Stimulated activated CD4-positive, alpha-beta T cell treated with anti-CD3 and anti-CD28 coated beads, Interleukin-15, amount 100 ng/mL, for 1 hour (primary cell): ENCODE measurements at places on chromosomes 16 and 17.

DNA sequence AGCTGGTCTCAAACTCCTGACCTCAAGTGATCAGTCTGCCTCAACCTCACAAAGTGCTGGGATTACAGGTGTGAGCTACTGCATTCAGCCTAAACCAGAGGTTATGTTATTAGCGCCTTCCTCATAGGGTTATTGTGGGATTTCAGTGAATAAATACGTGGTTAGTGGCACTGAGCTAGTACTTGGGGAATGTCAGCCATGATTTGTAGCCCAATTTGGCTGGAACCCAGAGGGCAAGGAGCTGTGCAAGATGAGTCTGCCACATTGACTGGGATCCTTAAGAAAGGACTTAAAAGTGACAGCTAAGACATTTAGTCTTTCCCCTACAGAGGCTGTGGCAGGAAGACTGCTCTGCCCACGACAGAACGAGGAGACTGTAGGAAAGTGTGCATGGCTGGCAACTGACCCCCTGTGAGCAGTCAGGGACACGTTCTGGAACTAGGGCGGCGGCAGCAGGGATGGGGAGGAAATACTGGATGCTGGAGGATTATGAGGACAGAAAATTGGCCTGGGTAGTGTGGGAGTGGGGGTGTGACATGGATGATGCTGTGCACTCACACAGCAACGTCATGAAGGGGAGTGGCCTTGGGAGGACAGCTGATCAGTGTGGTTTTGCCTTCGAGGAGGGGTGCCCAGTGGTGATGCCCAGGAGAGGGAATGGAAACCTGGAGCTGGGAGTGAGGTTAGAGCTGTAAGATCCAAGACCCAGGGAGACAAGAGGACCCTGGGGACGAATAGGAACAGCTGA lies 14.6 kb downstream of the ATP5PD start:
- DNase-seq: no peak

DNA sequence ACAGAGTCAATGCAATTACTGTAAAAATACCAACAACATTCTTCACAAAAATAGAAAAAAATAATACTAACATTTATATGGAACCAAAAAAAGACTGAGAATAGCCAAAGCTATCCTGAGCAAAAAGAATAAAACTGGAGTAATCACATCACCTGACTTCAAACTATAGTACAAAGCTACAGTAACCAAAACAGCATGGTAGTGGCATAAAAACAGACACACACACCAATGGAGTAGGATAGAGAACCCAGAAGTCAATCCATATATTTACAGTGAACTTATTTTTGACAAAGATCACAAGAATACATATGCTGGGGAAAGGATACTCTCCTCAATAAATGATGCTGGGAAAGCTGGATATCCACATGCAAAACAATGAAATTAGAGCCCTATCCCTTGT lies 84.2 kb downstream of the CEP112 start:
- DNase-seq: no peak

- no peak for DNase-seq
Measured at GRCh38 chr16:66649636-66650205, 45.2 kb downstream of the CMTM3 start.

DNA sequence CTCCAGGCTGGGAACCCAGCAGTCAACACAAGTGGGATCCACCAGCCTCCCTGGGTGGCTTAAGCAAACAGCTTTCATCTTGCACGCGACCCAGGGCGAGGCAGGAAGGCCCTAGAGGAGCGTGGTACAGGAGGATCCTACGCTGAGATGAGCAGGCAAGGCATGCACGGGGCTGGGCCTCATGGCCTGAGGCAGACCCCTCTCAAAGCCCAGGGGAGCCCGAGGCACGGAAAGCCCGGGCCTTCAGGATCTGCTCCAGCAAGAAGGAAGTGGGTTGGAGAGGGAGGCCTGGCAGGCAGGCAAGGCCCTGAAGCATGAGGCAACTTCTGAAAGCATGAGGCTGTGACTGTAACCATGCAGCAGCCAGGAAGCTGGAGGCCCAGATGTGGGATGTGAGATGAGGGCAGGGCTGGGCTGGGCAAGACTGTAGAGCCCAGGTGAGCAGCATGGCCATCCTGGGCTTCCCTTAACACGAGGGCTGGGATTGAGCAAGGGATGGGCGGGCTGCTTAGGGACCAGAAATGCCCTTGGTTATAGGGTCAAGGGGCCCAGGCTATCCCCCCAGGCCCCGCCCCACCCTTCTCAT lies 338.7 kb downstream of the C16orf95 start:
- DNase-seq: no peak

DNA sequence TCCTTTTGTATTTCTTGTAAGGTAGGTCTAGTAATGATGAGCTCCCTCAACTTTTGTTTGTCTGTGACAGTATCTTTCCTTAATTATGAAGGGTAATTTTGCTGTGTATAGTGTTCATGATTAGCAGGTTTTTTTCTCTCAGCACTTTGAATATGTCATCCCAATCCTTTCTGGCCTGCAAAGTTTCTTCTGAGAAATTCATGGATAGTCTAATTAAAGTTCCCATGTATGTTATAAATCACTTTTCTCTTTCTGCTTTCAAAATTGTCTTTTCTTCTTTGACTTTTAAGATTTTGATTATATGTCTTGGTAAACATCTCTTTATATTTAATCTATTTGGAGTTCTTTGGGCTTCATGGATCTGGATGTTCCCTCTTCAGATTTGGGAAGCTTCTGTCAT lies 54.3 kb upstream of the ZKSCAN2 start:
- no peak for DNase-seq

DNA sequence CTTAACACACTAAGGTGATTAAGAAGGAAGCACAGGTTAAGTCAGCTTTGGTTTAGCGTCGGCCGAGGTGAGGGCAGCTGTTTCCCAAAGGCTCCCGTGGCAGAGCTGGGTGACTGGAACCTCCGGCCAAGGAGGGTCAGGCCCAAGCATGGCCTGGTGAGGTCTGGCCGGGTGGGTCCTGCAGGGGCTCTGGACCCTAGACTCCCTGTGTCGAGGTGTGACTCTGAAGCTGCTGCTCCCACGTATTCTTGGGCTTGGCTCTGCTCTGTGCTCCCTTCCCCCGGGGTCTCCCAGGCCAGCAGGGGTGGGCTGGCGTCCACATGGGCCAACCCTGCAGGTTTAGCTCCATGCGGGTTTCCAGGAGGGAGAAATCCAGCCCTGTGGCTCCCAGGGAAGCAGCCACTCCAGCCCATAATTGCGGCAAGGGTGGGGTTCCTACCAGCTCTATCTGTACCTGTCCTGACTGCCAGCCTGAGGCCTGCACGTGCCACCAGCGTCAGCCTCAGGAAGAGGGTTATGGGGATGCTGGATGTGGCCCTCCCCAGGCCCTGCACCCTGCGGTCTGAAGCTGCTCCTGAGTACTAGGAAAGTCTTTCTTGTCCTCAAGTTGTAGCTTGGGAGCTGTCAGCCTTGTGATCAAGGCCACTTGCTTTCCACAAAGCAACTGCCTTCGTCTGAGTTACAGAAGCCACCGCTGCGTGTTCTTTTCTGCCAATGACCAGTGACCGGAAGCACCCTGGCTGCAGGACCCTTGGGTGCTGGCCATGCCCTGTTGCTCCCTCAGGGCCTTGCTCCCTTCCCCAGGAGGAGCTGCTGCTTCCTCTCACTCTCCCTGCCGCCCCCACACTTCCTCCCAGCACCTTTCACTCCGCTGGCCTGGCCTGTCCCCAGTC lies 4.8 kb downstream of the CDK5R1 start:
- no peak for DNase-seq

DNA sequence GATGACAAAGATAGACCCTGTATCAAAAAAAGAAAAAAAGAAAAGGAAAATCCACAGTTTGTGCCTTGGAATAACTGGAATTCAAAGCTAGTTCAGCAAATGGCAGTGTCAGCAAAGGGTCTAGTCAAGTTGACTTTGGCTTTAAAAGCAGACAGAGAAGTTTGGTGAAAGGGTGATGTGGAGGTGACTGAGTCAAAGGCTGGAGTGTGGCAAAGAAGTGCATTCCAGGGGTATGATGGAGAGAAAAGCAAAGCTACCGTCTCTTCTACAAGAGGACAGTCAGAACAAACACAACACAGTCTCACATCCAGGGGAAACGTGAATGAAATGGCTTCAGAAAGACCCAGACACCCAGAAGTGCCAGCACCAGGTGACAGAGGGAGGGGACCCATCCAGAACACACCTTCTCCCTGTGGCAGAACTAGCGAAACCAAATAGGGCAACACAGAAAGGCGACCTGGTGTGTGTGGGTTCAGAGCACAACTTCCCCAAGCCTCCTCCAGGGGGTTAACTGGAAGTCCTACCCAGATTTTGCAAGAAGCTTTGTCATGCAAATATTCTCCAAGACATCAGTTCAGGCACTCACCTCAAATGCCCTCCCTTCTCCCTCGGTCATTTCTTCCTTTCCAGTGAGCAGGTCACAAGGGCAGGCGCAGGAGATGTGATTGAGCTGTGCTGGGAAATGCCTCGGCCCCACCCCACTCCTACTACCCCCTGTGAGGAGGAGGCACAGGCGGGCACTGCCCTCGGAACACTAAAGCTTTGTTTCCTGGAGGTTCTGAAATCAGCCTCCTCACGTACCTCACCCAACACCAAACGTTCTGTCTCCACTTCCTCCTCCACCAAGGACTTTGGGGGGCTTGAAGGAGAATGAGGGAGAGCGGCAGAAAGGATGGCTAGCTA lies 481.9 kb downstream of the SOX9 start:
- no peak for DNase-seq

GRCh38 chr17:17079761-17080160 lies 37.5 kb downstream of the MPRIP start:
- DNase-seq: no peak

DNA sequence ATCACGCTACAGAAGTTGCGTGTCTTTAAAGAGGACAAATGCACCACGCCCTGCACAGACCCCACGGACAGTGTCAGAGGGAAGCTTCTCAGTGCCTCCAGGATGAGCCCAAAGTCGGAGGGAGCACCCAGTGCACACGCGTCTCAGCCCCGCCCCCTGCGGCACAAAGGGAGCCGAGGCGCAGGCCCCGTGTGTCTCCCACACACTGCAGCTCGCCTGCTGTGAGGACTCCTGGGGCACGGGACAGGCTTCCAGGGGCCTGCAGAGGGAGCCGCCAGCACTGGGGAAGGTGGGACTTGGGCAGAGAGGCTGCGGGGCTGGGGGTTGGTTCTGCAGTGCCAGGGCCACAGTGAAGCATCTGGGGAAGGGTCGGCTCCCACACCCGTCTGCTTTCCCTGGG lies 77.4 kb downstream of the LMF1 start:
- DNase-seq: no peak

GRCh38 chr17:35048685-35049379 lies 14.7 kb downstream of the RFFL start:
- DNase-seq: no peak

GRCh38 chr17:1040216-1040600 lies 43.3 kb downstream of the TIMM22 start:
- DNase-seq: no peak

DNA sequence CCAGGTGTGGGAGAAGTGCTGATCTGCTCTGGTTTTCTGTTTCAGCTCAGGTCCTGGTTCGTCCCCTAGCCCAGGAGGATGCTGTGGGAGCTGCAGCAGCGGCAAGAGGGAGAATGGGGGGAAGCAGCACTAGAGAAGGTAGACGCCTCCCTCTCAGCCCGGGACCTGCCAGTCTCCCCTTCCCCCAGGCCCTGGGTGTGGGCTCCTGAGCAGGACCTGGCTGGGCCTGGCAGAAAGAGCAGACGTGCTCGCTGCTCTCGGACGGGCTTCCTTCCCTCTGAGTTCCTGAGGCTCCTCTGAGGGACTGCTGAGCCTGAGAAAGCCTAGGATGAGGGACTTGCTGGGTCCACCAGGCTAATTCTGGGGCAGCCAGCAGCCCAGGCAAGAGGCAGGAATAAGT lies 3.1 kb downstream of the PRCD start:
- DNase-seq: no peak

DNA sequence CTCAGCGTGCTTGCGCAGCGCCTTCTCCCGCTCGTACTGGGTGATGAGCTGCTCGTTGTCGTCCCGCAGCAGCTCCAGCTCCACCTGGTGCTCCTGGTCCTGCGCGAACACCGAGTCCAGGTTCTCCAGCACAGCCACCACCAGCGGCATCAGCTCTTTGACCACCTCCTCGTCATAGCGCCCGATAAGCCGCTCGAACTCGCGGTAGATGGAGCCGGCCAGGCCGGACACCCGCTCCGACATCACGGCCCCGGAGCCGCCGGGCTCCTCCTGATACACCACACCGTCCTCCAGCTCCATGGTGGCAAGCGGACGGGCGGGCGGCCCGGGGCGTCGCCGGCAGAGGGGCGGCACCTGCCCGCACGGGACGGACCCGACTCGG lies 320 bp downstream of the SPAG9 start:
- no peak for DNase-seq

DNA sequence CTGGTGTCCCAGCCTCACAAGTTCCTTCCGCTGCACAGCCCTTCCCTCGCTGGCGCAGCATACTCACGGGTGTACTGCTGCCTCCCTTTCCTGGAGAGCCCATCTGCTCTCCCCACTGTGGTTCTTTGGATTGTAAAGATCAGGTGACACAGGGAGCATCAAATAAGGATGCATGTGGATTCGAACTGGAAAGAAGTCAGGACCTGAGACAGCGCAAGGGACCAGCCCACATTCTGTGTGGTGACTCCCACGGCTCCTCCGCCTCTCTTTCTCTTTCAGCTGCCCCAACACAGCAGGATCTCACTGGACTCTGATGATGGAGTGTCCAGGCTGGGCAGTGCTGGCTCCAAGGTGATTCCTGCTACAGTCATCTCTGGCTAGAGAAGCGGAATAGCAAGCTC lies 8.1 kb downstream of the LDAF1 start:
- DNase-seq: no peak
